ENCODE measurements at places on chromosomes 12 and 14. TPM values are rescaled to one million over a fixed set of nuclear protein-coding genes. Genes with fewer than 3 reads are reported as not detected.

SYT1 gene
- not detected for total RNA-seq

IFT43 gene
- 32.9 TPM for total RNA-seq

FOXG1 gene
- total RNA-seq: not detected

TMEM52B gene
- not detected for total RNA-seq

LARP4 gene
- total RNA-seq: 36.1 TPM

B3GNT4 gene
- 2.5 TPM for total RNA-seq

SDSL gene
- 0.81 TPM for total RNA-seq
